Transverse colon (tissue), 4 donors: ENCODE measurements at places on chromosomes 4 and X. TPM values are rescaled to one million over a fixed set of nuclear protein-coding genes. Genes with fewer than 3 reads are reported as not detected.

DNA sequence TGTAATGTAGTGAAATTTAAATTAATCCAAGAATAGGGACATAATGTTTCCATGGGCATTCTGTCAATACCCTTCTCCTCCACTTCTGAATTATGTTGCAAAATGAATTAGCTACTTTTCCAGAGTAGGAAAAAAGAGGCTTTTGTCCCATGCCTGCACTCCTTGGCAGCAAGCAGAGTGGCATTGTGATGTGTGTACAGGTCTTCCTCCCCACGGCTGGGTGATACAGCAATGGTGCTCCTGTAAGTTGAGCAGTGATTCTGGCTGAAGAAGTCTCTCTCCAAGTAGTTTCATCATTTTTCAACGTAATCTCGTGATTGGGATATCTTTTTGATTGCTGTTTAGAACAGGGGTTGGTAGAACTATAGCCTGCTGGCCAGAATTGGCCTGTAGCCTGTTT lies 59.9 kb downstream of the KIT start:
- H3K27ac ChIP-seq: no peak overlapping the region
- DNase-seq: no peak
- H3K4me1 ChIP-seq: no peaks in the 10 kb centered on the region
- H3K27me3 ChIP-seq: no peaks in the 10 kb centered on the region
- H3K4me3 ChIP-seq: no peak overlapping the region

DNA sequence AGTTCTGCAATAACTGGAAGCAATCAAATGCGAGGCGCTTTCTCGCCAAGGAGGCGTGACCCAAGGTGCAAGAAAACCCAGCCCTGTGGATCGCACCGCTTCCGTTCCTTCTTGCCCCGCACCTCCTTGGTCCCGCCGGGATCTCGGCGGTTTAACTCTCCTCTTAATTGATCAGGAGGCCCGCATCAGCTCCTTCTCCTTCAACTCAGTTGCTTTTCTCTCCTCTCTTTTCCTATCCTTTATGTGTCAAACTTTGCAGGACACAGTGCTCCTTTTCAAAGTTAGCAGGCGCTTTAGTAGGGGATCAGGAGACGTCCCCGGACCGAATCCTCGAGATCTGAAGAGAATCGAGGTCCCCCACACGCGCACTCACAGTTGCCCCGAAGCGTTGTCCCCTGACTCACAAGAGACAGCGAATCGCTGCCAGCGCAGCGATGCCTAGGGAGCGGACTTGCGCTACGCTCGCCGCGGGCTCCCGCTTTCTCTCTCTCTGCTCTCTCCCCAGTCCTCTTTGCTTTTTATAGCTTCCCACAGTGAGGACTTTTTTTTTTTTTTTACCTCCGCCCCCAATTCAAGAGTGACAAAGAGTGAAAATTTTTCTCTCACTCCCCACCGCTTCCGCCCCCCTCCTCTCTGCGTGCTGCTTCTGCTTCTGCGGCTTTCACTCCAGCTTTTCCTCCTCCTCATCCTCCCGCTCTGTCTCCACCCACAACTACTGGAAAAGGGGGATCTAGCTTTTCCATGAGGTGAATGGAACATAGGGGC lies at the start of gene DKK2:
Gene DKK2, minus strand, starts transcription at position 495 of the 765 bp plus-strand sequence. CDS start 722 bp downstream, outside the sequence.
- H3K4me3 ChIP-seq: peak within 1 kb of the TSS; percentile 19
- H3K27ac ChIP-seq: no peak within 1 kb of the TSS
- peak; percentile 10 for DNase-seq
- no peaks in the 10 kb centered on the region for H3K36me3 ChIP-seq
- H3K4me1 ChIP-seq: peaks cover 6% of the 10 kb centered on the region

GRCh38 chr4:90207887-90208454 lies 80.8 kb downstream of the CCSER1 start:
- H3K4me3 ChIP-seq: no peak overlapping the region
- H3K27ac ChIP-seq: no peak overlapping the region
- H3K4me1 ChIP-seq: no peaks in the 10 kb centered on the region
- H3K27me3 ChIP-seq: no peaks in the 10 kb centered on the region
- H3K36me3 ChIP-seq: no peaks in the 10 kb centered on the region
- no peak for DNase-seq

GRCh38 chr4:83109480-83110222 lies 4.9 kb downstream of the PLAC8 start:
- H3K4me3 ChIP-seq: peak overlapping the region; percentile 27
- no peaks in the 10 kb centered on the region for H3K4me1 ChIP-seq
- peak overlapping the region; percentile 81 for H3K27ac ChIP-seq
- DNase-seq: peak; percentile 45

GRCh38 chrX:150483356-150483985 lies 85.0 kb upstream of the MTM1 start:
- no peaks in the 10 kb centered on the region for H3K36me3 ChIP-seq
- H3K4me1 ChIP-seq: no peaks in the 10 kb centered on the region
- H3K27ac ChIP-seq: no peak overlapping the region
- DNase-seq: no peak
- no peak overlapping the region for H3K4me3 ChIP-seq

DNA sequence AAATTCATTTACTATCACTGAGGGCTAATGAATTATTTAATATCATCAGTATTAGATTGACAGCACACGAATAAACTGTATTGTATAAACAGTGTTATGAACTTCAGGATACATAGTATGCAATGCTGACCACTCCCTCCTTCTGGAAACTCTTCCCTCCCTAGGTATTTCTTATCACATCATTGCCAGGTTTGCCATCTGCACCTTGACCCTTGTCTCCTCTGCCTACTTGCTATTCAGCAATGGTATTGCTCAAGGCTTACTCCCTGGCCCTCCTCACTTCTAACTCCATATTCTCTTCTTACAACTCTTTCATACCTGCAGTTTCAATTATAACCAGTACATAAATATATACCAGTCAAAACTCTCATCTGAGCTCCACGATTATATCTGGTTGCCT lies 38.9 kb downstream of the ATP8A1 start:
- no peak overlapping the region for H3K4me3 ChIP-seq
- peak; percentile 57 for DNase-seq
- peak overlapping the region; percentile 28 for H3K27ac ChIP-seq
- H3K36me3 ChIP-seq: no peaks in the 10 kb centered on the region
- H3K4me1 ChIP-seq: no peaks in the 10 kb centered on the region

- no peaks in the 10 kb centered on the region for H3K36me3 ChIP-seq
- no peaks in the 10 kb centered on the region for H3K4me1 ChIP-seq
- no peak overlapping the region for H3K4me3 ChIP-seq
- no peaks in the 10 kb centered on the region for H3K27me3 ChIP-seq
Measured at GRCh38 chr4:172998527-172999469, 169.8 kb upstream of the GALNT7 start.

DNA sequence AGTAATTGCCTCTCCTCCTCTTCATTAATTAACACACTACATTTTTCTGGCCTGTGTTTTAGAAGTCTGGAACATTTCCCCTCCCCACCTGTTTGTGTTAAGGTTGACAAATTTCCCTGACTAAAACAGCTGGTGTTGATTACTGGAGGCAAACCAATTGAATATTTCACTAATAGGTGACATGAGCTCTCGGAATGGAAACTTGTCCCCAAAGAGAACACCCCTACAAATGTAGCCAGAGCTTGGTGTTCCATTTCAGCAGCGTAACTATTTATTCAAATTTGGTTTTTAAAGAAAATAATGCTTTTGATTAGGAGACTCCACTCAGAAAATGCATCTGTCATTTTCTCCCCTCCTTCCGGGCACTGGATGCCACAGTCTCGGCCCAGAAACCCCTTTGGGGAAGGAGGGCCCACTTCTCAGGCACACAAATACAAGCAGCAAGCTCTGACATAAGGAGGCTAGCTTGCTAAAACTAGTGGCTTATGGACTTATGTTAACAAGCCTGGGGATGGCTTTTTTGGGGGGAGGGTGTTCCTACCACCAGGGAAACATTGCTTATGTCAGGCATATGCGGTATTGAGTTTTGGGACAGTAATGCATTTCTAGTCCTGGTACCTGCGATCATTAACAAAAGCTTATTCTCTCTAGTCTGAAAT lies 2.2 kb downstream of the RNF150 start:
- H3K27me3 ChIP-seq: peaks cover 56% of the 10 kb centered on the region
- H3K4me3 ChIP-seq: peak overlapping the region; percentile 6
- peaks cover 6% of the 10 kb centered on the region for H3K4me1 ChIP-seq
- no peak for DNase-seq

DNA sequence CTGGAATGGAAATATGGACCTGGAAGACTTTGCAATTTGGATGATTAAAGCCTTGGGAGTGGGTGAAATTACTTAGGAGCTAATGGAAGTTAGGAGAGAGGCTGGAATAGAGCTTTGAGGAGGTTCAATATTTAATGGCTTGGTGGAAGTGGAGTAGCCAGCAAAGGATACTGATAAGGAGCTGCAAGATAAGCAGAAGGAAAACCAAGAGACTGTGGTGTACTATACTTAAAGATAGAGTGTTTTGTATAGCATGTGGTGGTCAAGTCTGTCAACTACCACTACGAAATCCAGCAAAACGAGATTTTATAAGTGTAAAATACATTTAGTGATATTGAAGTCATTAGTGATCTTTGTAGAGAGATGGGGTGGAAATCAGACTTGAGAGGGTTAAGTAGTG lies 54.0 kb upstream of the TMLHE start:
- H3K27me3 ChIP-seq: no peaks in the 10 kb centered on the region
- H3K4me3 ChIP-seq: no peak overlapping the region
- H3K36me3 ChIP-seq: no peaks in the 10 kb centered on the region
- no peak overlapping the region for H3K27ac ChIP-seq
- no peaks in the 10 kb centered on the region for H3K4me1 ChIP-seq

DNA sequence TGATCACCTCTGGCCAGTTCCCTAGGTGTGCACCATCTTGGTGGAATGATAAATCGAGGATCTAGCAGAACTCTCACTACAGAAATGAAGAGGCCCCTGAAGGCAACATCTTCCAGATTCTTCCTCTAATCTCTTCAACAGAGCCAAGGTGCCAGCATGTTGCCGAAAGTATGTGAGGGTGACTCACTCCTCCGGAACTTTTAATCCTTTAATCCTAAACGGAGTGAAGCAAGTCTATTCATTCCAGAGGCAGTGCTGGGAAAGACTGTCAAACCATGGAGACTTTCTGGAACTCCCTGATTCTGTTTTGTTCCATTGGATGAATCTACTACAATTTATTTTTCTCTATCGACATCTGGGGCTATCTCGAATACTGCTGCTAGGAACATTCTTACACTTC lies 68.7 kb downstream of the SUPT20HL2 start:
- DNase-seq: no peak
- H3K36me3 ChIP-seq: no peaks in the 10 kb centered on the region

DNA sequence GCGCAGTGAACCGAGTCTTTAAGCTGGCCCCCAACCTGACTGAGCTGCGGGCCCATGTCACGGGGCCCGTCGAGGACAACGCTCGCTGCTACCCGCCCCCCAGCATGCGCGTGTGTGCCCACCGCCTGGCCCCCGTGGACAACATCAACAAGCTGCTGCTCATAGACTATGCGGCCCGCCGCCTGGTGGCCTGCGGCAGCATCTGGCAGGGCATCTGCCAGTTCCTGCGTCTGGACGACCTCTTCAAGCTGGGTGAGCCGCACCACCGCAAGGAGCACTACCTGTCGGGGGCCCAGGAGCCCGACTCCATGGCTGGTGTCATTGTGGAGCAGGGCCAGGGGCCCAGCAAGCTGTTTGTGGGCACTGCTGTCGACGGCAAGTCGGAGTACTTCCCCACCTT lies 2.2 kb downstream of the PLXNA3 start:
- no peak for DNase-seq
- no peaks in the 10 kb centered on the region for H3K36me3 ChIP-seq
- H3K27me3 ChIP-seq: no peaks in the 10 kb centered on the region
- no peak overlapping the region for H3K4me3 ChIP-seq
- H3K27ac ChIP-seq: no peak overlapping the region
- peaks cover 2% of the 10 kb centered on the region for H3K4me1 ChIP-seq

- no peaks in the 10 kb centered on the region for H3K27me3 ChIP-seq
- H3K36me3 ChIP-seq: no peaks in the 10 kb centered on the region
- no peak overlapping the region for H3K4me3 ChIP-seq
- no peak for DNase-seq
Measured at GRCh38 chr4:99828477-99828876, 11.8 kb downstream of the DAPP1 start.

DNA sequence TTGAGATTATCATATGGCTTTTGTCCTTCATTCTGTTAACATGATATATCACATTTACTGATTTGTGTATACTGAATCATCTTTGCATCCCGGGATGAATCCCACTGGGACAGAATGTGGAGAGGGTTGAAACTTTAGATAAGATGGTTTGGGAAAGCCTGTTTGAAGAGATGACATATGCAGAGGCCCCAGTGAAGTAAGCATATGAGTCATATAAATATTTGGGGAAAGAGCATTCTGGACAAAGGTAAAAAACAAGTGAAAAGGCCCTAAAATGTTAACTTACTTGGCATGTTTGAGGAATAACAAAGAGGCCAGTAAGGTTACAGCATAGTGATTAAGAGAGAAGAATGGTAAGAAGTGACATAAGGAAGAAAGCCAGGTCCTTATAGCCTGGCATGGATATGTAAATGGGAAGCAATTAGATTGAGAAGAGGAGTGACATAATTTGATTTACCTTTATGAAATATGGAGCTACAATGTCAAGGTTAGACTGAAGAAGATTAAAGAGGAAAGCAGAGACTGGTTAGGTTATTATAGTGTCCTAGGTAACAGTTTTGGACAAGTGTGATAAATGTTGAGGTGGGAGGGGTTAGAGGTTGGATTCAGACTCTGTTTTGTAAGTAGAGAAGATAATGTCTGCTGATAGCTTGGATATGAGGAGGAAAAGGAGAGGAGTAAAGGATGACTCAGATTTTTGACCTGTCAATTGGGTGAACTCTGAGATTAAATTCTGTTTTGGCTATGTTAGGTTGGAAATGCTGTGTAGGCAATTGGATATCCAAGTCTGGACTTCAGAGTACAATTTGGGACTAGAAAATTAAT lies 54.6 kb upstream of the DRP2 start:
- H3K36me3 ChIP-seq: no peaks in the 10 kb centered on the region
- no peak overlapping the region for H3K4me3 ChIP-seq
- H3K27me3 ChIP-seq: no peaks in the 10 kb centered on the region
- no peaks in the 10 kb centered on the region for H3K4me1 ChIP-seq
- H3K27ac ChIP-seq: no peak overlapping the region

DNA sequence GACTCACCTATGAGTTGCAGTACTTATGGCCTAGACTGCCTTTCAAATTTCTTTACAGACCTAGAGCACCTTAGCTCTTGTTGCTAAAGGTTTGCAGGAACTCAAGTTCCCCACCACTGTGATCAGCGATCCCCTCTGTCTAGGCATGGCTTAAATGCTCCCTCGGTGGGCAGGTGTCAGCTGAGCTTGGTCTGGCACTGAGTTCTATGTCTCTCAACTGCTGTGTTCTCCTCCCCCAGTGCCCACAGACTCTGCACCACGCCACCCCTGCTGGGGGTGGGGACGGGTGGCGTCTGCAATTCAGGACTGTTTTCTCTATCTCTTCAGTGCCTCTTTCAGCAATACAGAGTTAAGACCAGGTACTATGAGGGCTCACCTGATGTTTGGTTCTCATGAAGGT lies 30.5 kb downstream of the TMEM271 start:
- no peak overlapping the region for H3K27ac ChIP-seq
- DNase-seq: no peak
- H3K36me3 ChIP-seq: no peaks in the 10 kb centered on the region
- H3K4me3 ChIP-seq: no peak overlapping the region

Gene DOK7
- 0.27 TPM for total RNA-seq

Gene TLR7
- 0.95 TPM for total RNA-seq

Gene BEX3
- total RNA-seq: 17.1 TPM

Gene JADE3
- total RNA-seq: 5.6 TPM

Gene APELA
- not detected for total RNA-seq

Gene ING2
- 15.4 TPM for total RNA-seq

Gene MAGEB1
- total RNA-seq: not detected

Gene TBX22
- not detected for total RNA-seq

Gene COL4A6
- total RNA-seq: 0.32 TPM

Gene HTR2C
- not detected for total RNA-seq

Gene PNCK
- total RNA-seq: 6.5 TPM

Gene NAP1L3
- not detected for total RNA-seq
